ENCODE measurements at places on chromosomes 3 and 15.

GRCh38 chr3:158696618-158697017, 24.2 kb upstream of the LXN start:
- DNase-seq: no peak

DNA sequence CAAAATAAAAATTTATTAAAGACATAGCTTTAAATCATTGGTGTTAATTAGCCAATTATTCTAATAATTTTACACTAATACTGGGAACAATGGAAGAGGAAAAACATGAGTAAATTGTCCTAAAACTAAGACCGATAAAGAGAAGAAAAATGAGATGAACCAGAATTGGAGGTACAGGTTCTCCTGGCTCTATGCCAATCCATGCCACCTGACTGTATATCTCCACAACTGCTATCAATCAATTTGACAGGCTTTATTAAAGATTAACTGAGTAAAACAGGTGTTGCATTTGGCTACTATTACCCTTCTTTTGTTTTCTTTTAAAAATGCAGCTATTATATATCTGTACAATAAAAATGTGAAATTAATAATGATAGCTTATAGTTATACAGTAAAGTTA, 850.0 kb downstream of the CADM2 start:
- no peak for DNase-seq

DNA sequence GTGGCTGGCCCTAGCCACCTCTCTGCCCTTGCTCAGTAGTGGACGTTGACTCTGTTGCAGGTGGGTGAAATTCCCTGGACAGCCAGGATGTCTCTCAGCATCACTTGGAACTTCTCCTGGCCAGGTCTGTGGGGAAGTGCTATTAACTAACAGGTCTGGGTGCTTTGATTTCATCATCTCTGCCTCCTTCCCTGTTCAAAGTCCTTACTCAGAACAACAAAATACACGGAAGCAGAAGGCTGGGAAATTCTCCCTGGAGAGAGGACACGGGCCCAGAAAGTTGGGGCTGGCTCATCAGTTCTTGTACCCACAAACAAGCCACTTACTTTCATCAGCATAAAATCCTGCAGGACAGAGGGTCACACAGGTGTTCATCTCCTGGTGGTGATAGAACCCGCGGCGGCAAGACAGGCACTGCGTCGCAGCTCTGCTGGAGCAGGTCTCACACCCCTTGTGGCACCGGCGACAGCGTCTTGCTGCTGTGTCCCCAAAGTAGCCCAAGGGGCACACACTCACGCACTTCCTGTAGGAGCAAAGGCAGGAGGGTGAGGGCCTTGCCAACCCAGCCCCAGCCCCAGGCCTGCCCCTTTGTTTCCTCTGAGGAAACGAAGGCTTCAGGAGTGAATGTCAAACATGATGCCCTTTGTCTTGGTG, 29.6 kb upstream of the SNRPA1 start:
- DNase-seq: no peak

DNA sequence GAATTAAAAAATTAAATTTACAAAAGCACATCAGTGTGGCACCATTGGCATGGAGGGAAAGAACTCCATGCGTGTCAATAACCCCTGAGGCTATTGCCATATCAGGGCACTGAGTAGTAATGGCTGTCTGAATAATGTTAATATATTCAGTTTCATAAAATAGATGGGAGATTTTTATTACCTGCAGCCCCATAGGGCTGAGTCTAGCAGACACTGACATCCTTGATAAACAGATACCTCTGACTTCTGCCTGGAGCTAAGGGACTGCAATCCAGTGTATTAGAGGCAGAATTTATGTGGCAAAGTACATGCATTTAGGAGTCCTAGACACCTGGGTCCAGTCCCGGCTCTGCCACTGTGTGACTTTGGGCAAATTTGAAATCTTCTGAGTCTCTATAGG, 38.8 kb upstream of the SV2B start:
- no peak for DNase-seq

DNA sequence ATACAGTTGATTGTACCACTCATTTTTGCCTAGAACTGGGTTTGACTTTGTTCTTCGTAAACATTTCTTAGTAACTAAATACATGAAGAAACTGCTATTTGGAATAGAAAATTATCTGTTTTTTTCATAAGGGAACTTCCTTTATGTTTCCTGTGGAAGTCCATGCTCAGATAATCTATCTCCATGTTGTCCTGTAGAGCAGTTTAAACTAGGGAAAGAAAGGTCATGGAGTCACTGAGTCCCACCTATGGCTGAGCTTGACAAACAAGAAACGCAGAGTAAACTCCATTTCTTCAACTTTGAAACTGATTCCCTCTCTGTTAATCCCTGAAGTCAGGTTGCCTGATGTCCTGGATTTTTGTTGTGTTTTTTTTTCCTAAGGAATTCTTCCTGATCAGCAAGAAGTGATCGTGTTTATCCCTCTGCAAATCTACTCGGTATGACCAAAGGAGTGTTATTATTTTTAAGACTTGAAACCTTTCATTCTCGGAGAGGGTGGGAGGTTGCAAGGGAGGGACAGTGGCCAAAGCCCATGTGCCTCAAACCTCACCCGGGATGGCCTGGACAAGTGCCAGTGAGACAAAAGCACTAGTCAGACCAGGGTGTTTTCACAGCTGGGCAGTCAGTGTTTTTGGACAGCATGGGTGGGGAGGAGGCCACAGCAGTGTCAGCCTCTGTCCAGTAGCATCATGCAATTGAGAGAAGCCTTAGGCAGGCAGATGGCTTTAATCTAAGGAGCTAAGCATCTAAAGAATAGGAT, 129.8 kb upstream of the PHLDB2 start:
- no peak for DNase-seq

- no peak for DNase-seq
These were observed 110.8 kb upstream of the MME start for GRCh38 chr3:154969366-154969765.

GRCh38 chr15:57356178-57356577, 20.1 kb upstream of the CGNL1 start:
- DNase-seq: no peak

- DNase-seq: no peak
These were observed 33.6 kb upstream of the CNTN3 start for GRCh38 chr3:74648107-74648506.

GRCh38 chr3:179806177-179806576, 153.3 kb downstream of the USP13 start:
- DNase-seq: no peak

- no peak for DNase-seq
These were observed 68.9 kb downstream of the KLF15 start for GRCh38 chr3:126288314-126288713.

GRCh38 chr3:146313031-146313745, 62.3 kb upstream of the PLSCR4 start:
- DNase-seq: no peak

GRCh38 chr3:36193448-36193847, 186.9 kb upstream of the STAC start:
- DNase-seq: no peak

GRCh38 chr3:110178965-110179364, 841.6 kb upstream of the DPPA4 start:
- no peak for DNase-seq

- no peak for DNase-seq
These were observed 524 bp upstream of the TOPBP1 start for GRCh38 chr3:133662278-133662651.

GRCh38 chr3:65716071-65716751, 322.5 kb downstream of the MAGI1 start:
- DNase-seq: no peak

GRCh38 chr15:73686781-73687256, 2.6 kb downstream of the CD276 start:
- no peak for DNase-seq

GRCh38 chr15:59352683-59353082, 20.0 kb downstream of the MYO1E start:
- no peak for DNase-seq

- DNase-seq: no peak
These were observed 53.9 kb upstream of the SLC9A9 start for GRCh38 chr3:143902210-143902609.

DNA sequence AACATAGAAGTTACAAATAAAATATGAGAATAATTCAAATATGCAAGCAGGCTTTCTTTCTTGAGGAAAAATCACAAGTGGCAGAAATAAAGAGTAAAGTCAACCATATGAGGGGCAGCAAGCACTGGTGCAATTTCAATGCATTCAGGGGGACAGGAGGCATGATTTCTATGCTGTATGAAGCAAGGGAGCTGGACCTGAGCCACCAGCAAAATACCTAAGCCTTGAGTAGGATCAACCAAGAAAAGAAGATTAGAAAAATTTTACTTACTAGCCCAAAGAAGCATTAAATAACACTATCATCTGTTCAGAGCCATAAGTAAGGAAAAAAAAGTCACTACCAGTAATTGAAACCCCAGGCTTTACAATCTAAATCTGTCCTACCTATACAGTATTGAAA, 6.3 kb downstream of the ADGRG7 start:
- DNase-seq: no peak

GRCh38 chr15:70815604-70816003, 38.4 kb downstream of the LARP6 start:
- no peak for DNase-seq

DNA sequence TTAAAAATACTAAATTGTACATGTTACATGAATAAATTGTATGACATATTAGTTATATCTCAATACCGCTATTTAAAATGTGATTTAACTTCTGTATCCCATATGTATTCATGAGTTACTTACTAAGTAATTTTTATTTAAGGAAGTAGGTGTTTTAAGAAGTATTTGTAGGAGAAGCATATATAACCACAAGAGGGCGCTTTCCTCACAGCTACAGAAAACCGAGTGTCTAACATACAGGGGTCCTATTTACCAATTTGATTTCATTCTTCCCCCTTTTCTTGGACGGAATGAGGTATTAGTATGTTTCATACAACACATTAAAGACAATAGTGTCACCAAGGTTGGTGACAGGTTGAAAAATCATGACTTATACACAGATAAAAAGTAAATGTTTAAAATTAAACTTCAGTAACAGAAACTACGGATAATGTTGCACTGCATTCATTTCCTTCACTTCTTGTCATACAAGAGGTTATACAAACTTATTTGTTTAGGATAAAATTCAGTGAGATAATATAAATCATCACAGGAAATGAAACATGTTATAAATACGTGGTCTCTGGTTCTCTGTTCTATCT, 253.6 kb downstream of the MAGI1 start:
- no peak for DNase-seq

DNA sequence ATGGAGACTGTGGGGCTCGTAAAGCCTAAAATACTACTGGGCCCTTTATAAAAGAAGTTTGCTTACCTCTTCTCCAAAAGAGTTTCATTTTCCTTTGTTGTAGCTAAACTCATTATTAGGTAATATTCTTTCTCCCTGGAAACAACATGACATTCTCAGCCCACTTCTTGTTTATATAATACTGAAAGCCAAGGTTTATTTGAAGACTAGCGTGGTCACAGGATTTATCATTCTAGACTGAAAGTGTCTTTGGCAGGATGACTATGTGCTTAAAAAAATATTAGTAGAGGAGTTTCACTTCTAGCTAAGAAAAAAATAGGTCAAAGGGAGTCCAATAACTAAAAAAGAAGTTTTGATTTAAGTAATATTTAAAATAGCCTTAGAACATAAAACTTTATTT, 1085.2 kb upstream of the CADM2 start:
- no peak for DNase-seq

DNA sequence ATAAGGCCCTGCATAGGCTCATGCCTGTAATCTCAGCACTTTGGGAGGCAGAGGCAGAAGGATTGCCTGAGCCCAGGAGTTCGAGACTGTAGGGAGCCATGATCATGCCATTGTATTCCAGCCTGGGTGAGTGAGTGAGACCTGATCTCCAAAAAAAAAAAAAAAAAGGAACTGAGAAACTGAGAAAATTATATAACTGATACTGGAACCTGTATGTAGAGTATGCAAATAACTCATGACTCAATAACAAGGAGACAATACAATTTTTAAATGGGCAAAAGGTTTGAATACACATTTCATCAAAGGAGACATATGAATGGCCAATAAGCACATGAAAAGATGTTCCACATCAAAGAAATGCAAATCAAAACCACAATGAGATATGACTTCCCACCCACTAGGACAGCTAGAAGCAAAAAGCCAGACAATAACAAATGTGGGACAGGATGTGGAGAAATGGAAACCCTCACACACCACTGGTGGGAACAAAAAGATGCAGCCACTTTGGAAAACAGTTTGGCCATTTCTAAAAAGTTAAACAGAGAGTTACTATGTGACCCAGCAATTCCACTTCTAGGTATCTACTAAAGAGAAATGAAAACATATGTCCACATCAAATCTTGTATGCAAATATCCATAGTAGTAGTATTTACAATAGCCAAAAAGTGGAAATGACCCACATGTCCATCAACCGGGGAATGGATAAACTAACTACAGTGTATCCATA, 70.7 kb downstream of the IQSEC1 start:
- no peak for DNase-seq

- no peak for DNase-seq
These were observed 71.3 kb downstream of the SMAD6 start for GRCh38 chr15:66773129-66773873.

DNA sequence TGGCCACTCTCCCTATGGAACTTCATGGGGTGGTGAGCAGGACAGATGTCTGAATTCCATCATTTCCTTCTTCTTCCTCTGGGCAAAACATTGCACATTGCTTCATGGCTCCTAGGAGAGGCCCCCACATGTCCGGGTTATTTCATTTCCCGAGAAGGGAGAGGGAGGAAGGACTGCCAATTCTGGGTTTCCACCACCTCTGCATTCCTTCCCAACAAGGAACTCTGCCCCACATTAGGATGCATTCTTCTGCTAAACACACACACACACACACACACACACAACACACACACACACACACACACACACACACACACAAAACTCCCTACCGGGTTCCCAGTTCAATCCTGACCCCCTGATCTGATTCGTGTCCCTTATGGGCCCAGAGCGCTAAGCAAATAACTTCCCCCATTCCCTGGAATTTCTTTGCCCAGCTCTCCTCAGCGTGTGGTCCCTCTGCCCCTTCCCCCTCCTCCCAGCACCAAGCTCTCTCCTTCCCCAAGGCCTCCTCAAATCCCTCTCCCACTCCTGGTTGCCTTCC, 1.9 kb downstream of the RHO start:
- DNase-seq: no peak

DNA sequence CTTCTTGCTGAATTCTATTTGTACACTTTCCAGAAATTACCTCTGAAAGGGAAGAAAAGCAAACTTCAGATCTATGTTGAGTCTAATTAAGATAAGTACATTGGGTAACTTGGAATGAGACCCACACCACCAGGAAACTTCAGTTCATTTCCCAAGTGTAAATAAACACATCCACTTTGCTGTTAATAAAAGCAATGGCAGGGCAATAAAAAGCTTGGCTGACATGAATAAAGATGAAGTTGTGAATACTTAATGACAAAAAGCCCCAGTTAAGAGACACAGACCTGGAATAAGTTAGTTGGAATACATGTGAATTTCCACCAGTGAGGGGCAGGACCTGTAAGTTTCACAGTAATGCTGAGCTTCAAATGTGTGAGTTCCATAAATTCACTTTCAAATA, 83.3 kb downstream of the MEX3B start:
- DNase-seq: no peak

GRCh38 chr3:27093771-27094170, 275.4 kb downstream of the NEK10 start:
- DNase-seq: no peak

All from stimulated activated CD8-positive, alpha-beta memory T cell treated with anti-CD3 and anti-CD28 coated beads, Interleukin-4, amount 100 ng/mL, for 4 hours (primary cell).